ENCODE measurements at places on chromosomes 3 and 15. TPM values are rescaled to one million over a fixed set of nuclear protein-coding genes. Genes with fewer than 3 reads are reported as not detected.

DNA sequence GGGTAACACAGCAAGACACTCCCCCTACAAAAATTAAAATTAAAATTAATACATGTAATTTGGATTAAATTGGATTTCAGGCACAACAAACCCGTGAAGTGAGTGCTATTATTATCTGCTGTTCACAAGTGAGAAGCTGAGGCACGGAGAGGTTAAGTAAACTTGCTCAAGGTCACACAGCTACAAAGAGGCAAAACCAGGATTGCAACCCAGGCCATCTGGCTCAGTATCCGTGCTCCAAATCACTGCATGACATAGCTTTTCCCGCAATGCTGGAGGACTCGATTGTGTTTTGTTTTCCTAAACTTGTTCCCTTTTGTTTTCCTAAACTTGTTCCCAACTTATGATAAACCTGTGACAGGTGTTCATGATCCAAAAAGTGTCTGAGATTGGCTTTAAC lies 19.9 kb upstream of the C15orf39 start:
- DNase-seq = no peak
- no peak overlapping the region for H3K27ac ChIP-seq
- no peak overlapping the region for H3K4me3 ChIP-seq
- H3K27me3 ChIP-seq = no peaks in the 10 kb centered on the region

GRCh38 chr3:16897254-16897926 lies 12.6 kb downstream of the PLCL2 start:
- H3K4me1 ChIP-seq = peaks cover 10% of the 10 kb centered on the region
- peak overlapping the region; percentile 12 for H3K4me3 ChIP-seq
- no peaks in the 10 kb centered on the region for H3K27me3 ChIP-seq
- H3K27ac ChIP-seq = no peak overlapping the region

- no peak overlapping the region for H3K27ac ChIP-seq
- no peaks in the 10 kb centered on the region for H3K27me3 ChIP-seq
- no peak overlapping the region for H3K4me3 ChIP-seq
- DNase-seq = no peak
- H3K4me1 ChIP-seq = no peaks in the 10 kb centered on the region
- no peaks in the 10 kb centered on the region for H3K36me3 ChIP-seq
Observed at GRCh38 chr3:62237286-62237948, 135.9 kb downstream of the FEZF2 start.

DNA sequence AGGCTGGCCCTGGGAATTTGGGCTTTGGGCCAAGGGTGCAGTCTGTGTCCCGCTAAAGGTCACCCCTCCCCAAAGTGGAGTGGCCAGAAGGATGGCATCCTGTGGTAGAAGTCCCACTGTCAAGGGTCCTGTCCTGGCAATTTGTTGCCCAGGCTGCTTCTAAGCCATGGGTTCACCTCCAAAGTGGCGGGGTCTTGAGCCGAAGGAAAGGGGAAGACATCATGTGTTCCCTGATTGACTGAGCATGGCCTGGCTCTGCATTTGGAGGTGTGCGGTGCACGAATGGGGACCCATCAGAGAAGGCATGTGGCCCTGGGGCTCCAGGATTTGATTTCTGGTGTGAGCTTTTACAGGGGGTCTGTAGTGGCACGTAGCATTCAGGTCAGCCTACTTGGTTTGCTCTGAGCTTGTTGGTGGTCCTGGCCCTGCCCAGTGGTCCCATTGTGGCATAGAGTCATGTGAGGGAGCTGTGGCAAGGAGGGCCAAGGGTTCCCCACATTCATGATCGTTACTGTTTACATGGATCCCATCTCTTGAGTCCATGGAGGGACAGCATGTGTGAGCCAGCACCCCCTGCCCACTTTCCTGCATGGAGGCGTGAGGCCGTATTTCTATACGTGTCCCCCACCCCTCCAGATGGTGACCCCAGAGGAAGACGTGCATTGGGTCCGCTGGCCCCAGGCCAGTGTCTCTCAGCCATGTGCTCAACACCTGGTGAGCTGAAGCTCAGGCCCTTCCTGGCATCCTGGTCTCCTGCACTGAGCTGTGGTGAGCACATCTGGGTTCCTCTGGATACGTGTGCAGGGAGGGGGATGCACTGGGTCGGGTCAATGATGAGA lies 225.1 kb downstream of the SNRPN start:
- no peak overlapping the region for H3K27ac ChIP-seq
- H3K27me3 ChIP-seq = no peaks in the 10 kb centered on the region
- H3K4me1 ChIP-seq = no peaks in the 10 kb centered on the region
- H3K4me3 ChIP-seq = no peak overlapping the region
- peak; percentile 13 for DNase-seq

GRCh38 chr3:158508481-158508880 lies 62.5 kb upstream of the MLF1 start:
- no peak overlapping the region for H3K27ac ChIP-seq
- H3K4me1 ChIP-seq = no peaks in the 10 kb centered on the region
- H3K4me3 ChIP-seq = no peak overlapping the region

DNA sequence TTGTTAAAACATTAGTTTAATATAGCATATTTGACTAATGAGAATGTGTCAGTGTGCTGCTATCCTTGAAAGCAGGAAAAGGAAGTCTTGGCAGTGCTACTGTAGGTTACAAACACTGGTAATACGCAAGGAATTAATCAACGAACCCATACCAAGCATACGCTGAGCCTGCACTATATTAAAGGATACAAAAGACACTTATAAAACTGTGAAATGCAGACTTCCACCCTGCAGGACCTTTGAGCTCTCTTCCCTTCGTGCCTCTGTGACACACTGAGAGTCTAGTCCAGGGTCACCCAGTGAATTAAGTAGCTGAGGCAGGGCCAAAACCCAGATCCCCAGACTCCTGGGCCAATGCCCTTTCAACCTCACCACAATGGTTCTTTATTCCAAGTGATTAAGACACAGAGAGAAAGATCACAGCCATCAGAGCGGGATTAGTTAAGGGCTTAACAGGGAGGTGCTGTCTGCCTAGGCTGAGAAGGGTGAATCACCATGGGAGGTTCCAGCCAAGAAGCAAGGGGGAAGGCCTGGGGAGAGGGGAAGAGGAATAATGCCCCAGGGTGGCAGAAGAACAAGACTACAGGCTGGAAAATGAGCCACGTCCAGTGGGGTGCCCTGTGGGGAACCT lies 6.8 kb downstream of the ANXA2 start:
- H3K36me3 ChIP-seq = no peaks in the 10 kb centered on the region
- no peaks in the 10 kb centered on the region for H3K27me3 ChIP-seq
- no peak for DNase-seq
- H3K4me1 ChIP-seq = no peaks in the 10 kb centered on the region

GRCh38 chr3:4505688-4506558 lies 12.8 kb downstream of the ITPR1 start:
- H3K36me3 ChIP-seq = no peaks in the 10 kb centered on the region
- no peaks in the 10 kb centered on the region for H3K27me3 ChIP-seq
- DNase-seq = no peak
- H3K27ac ChIP-seq = no peak overlapping the region
- H3K4me1 ChIP-seq = peaks cover 30% of the 10 kb centered on the region

GRCh38 chr3:37295925-37296324 lies 121.5 kb upstream of the LRRFIP2 start:
- no peaks in the 10 kb centered on the region for H3K4me1 ChIP-seq
- H3K27me3 ChIP-seq = no peaks in the 10 kb centered on the region
- H3K4me3 ChIP-seq = no peak overlapping the region
- no peak overlapping the region for H3K27ac ChIP-seq
- no peak for DNase-seq

DNA sequence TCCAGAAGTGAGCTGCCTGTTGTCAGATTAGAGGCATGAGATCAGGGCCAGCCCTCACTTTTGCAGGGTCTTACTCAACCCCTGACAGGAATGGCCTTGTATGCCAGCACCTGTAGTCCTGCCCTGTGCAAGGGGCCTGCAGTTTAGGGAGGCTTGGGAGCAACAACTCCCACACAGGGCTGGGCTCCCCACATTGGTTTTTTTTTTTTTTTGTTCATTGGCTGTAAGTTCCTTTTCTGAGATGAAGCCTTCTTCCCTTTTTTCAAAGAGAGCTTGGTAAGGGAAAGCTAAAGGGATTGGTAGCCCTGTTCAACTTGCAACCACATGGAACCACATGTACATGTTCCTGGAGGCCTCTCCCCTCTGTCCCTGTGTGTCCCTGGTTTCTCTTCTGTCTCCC lies 46.4 kb downstream of the TNFAIP8L3 start:
- no peaks in the 10 kb centered on the region for H3K36me3 ChIP-seq
- no peaks in the 10 kb centered on the region for H3K27me3 ChIP-seq
- no peak overlapping the region for H3K4me3 ChIP-seq
- H3K4me1 ChIP-seq = no peaks in the 10 kb centered on the region

DNA sequence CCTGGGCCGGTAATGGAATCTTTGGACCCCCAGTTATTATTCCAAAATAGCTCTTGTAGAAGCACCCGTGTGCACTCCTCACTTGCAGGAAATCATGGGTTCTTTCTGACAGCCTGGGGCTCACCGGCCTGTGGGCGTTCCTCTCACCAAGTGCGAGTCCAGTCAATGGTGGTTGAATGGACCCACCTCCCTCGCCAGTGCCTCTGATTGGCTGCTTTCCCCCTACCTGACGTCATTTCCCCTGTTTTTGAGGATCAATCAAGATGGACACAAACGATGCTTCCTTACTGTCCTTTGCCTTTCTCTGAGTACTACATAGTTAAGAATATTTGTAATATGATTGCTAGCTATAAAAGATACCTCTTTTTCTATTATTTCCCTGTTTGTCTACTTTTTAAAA lies 18.1 kb downstream of the MOBP start:
- H3K4me1 ChIP-seq = no peaks in the 10 kb centered on the region
- no peaks in the 10 kb centered on the region for H3K27me3 ChIP-seq
- DNase-seq = no peak
- H3K27ac ChIP-seq = no peak overlapping the region
- H3K36me3 ChIP-seq = no peaks in the 10 kb centered on the region

GRCh38 chr3:156471431-156471830 lies 83.5 kb downstream of the SSR3 start:
- H3K36me3 ChIP-seq = no peaks in the 10 kb centered on the region
- no peaks in the 10 kb centered on the region for H3K4me1 ChIP-seq
- no peak overlapping the region for H3K27ac ChIP-seq

DNA sequence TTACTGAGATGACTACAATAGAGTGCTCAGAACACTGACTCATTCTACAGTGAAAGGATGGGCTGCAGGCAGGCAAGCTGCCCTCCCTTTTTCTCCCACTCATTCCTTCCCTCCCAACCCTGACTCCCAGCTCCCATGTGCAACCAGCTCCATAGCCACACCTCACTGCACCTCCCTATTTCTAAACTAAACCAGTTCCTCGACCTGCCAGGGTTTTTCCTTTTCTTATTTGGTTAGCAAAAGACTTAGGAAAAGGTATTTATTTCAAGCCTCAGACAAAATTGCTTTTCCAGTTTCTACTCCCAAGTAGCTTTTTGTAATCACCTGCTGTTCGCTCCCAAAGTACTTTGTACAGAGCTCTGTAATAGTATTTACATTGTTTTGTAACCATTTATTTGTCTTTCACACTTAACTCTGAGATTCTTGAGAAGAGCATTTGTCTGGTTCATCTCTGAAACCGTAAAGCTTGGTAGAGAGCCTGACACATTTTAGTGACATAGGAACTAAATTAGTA lies 2.2 kb downstream of the AADAC start:
- peak overlapping the region; percentile 71 for H3K27ac ChIP-seq
- peak overlapping the region; percentile 57 for H3K4me3 ChIP-seq
- H3K36me3 ChIP-seq = no peaks in the 10 kb centered on the region
- no peaks in the 10 kb centered on the region for H3K4me1 ChIP-seq
- no peak for DNase-seq

GRCh38 chr3:36868614-36869436 lies 76.0 kb downstream of the TRANK1 start:
- no peaks in the 10 kb centered on the region for H3K36me3 ChIP-seq
- H3K27ac ChIP-seq = no peak overlapping the region
- H3K4me1 ChIP-seq = no peaks in the 10 kb centered on the region
- no peaks in the 10 kb centered on the region for H3K27me3 ChIP-seq
- DNase-seq = no peak
- no peak overlapping the region for H3K4me3 ChIP-seq

GRCh38 chr15:78981532-78982313 lies 36.9 kb upstream of the CTSH start:
- H3K36me3 ChIP-seq = no peaks in the 10 kb centered on the region
- no peaks in the 10 kb centered on the region for H3K4me1 ChIP-seq
- DNase-seq = no peak
- H3K27ac ChIP-seq = no peak overlapping the region
- H3K27me3 ChIP-seq = no peaks in the 10 kb centered on the region

GRCh38 chr3:37562876-37563275 lies 298.8 kb upstream of the CTDSPL start:
- H3K36me3 ChIP-seq = no peaks in the 10 kb centered on the region
- no peak overlapping the region for H3K27ac ChIP-seq
- no peaks in the 10 kb centered on the region for H3K4me1 ChIP-seq
- H3K27me3 ChIP-seq = no peaks in the 10 kb centered on the region
- no peak for DNase-seq
- H3K4me3 ChIP-seq = no peak overlapping the region

- no peaks in the 10 kb centered on the region for H3K36me3 ChIP-seq
- no peaks in the 10 kb centered on the region for H3K27me3 ChIP-seq
- H3K4me1 ChIP-seq = no peaks in the 10 kb centered on the region
- DNase-seq = no peak
Observed at GRCh38 chr3:116112696-116113095, 332.6 kb downstream of the LSAMP start.

DNA sequence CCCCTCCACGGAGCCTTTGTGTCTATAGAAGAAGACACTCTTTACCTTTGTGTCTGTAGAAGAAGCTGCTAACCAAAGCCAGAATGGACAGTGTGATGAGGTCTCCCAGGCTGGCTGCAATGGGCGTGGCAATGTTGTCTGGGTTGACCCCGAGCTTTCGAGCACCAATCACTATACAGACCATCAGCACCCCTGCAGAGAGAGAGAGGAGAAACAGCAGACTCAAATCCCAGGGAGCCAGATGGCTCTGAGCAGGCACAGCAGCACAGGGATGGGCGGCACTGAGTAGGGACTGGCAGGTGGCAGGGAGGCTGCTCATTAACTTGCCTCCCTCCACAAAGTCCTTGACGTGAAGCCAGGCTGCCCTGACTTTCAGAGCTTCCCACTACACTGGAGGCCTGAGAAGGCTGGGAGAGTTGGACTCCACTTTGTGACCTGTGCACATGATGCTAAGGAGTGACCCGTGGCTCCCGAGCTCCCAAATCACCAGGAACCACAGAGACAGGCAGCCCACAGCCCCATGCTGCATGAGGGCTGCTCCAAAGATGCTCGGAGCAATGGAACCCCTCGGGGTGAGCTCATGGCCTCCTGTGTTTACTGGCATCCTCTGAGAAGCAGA lies 53.9 kb downstream of the ROPN1B start:
- no peak overlapping the region for H3K27ac ChIP-seq
- H3K4me3 ChIP-seq = no peak overlapping the region
- no peaks in the 10 kb centered on the region for H3K27me3 ChIP-seq
- H3K36me3 ChIP-seq = no peaks in the 10 kb centered on the region
- no peaks in the 10 kb centered on the region for H3K4me1 ChIP-seq

- no peaks in the 10 kb centered on the region for H3K4me1 ChIP-seq
- no peaks in the 10 kb centered on the region for H3K27me3 ChIP-seq
- no peak overlapping the region for H3K27ac ChIP-seq
- peak; percentile 23 for DNase-seq
Observed at GRCh38 chr3:194995922-194996321, 275.0 kb downstream of the XXYLT1 start.

Gene SETMAR
- total RNA-seq = 7.7 TPM

Gene PLOD2
- 22.7 TPM for total RNA-seq

Gene GOLGA8R
- 1.2 TPM for total RNA-seq

Gene NR2E3
- 0.51 TPM for total RNA-seq

Gene BDH1
- total RNA-seq = 176 TPM

Gene GPR176
- 0.97 TPM for total RNA-seq

Gene ENTPD3
- not detected for total RNA-seq

Data from right lobe of liver (tissue), 6 donors.